ENCODE measurements at places on chromosomes 7 and 10. TPM values are rescaled to one million over a fixed set of nuclear protein-coding genes. Genes with fewer than 3 reads are reported as not detected.

The ENKUR gene
- not detected for total RNA-seq

The HGF gene
- total RNA-seq, result not detected

DNA sequence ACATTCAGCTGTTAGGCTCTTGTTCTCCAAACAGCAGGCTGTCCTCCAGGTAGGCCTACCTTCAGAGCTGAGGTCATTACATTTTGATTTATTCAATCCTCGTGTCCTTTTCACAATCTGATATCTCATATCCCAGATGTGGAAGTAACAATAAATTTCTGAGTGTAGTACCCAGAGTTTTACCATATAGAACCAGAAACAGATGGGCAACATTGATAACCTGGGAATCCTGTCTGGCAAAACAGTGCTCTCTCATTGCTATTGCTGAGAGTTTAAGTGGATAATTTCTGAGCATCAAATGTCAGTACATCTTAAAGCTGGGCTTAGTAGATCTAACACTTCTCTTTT is 1007.8 kb downstream of the REEP3 start:
- no peak overlapping the region for H3K27ac ChIP-seq
- no peaks in the 10 kb centered on the region for H3K36me3 ChIP-seq
- H3K4me3 ChIP-seq, result no peak overlapping the region
- no peak for DNase-seq

GRCh38 chr7:157047148-157047547 is 36.7 kb upstream of the MNX1 start:
- H3K4me3 ChIP-seq, result no peak overlapping the region
- H3K27ac ChIP-seq, result no peak overlapping the region
- no peaks in the 10 kb centered on the region for H3K4me1 ChIP-seq
- no peak for DNase-seq
- peaks cover 14% of the 10 kb centered on the region for H3K27me3 ChIP-seq

DNA sequence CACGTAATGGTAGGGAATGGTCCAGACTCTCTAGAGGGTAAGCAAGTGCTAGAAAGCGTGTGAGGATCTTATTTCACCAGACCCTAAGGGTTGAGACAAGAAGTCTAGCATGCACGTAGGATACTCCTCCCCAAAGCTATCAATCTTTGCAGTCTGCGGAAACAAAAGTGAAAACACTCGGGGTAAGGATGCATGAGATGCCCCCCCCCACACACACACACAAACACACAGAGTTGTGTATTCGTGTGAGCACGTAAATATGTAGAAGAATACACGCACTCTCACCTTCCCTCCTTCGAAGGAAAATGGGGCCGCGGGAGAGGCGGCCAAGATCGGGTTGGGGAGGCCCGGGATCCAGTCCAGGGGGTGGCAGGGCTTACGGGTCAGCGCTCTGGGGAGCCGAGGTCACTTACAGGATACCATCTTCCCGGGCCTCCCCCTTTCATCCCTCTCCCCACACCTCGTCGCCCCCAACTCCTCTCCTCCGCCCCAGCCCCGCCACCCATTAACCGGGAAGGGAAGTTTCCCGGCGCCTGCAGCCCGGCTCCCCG is 455 bp downstream of the CUL2 start:
- DNase-seq, result no peak

GRCh38 chr10:133299224-133299623 is 9.4 kb downstream of the TUBGCP2 start:
- no peak overlapping the region for H3K27ac ChIP-seq
- no peak for DNase-seq
- H3K36me3 ChIP-seq, result peaks cover 11% of the 10 kb centered on the region
- no peak overlapping the region for H3K4me3 ChIP-seq
- no peaks in the 10 kb centered on the region for H3K27me3 ChIP-seq

DNA sequence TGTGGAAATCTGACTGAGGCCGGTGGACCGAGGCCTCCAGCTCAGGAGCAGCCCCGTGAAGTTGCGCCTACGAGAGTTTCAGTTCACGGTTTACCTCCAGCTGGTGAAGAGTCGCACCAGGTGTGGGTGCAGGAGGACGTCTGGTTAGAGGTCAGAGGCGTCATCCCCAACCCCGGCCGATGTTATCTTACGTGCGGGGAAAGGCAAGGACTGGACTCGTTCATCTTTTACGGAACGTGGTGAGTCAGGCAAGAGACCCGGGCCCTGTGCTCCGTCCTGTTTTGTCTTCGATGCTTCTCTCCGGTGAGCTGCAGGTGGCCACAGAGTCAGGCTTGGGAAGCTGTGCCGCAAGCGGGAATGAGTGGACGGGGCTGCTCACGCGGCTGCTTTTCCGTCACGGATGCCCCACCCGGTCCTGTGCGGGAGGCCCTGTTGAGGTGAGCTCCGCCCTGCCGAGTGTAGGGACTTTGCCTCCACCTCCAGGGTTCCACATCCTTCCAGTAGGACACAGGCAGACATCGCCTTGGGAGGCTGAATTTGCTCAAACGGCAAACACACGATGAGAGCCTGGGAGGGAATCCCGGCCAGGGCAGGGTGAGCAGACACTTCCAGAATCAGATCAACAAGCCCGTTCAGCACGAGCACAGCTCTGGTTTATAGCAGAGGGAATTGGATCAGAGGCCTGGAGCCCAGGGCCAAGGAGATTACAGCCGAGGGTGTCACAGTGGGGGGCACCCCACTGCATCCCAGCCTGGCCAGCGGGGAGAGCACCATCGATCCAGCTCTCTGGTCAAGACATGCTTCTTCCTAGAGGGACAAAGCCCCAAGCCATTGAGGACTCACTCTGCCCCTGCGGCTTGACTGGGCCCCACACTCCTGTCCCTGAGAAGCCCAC is 50.1 kb upstream of the INPP5A start:
- no peak overlapping the region for H3K4me3 ChIP-seq
- H3K27ac ChIP-seq, result no peak overlapping the region
- peaks cover under 1% of the 10 kb centered on the region for H3K27me3 ChIP-seq
- H3K36me3 ChIP-seq, result no peaks in the 10 kb centered on the region
- H3K4me1 ChIP-seq, result peaks cover 4% of the 10 kb centered on the region
- DNase-seq, result no peak

DNA sequence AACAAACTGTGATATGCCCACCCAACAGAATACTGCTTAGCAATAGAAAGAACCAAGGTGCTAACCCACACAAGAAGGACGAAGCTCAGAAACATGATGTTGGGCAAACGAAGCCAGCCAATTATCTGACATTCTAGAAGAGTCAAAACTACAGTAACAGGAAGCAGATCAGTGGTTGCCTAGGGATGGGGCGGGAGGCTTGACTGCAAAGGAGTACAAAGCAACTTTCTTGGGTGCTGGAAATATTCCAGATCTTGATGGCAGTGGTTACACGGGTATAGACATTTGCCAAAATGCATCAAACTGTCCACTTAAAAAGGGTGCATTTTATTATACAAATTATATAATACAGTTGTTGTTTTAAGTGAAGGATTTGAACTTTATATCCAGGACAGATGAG is 41.1 kb upstream of the RET start:
- DNase-seq, result no peak
- H3K27me3 ChIP-seq, result peaks cover 11% of the 10 kb centered on the region
- no peaks in the 10 kb centered on the region for H3K4me1 ChIP-seq
- no peak overlapping the region for H3K27ac ChIP-seq

DNA sequence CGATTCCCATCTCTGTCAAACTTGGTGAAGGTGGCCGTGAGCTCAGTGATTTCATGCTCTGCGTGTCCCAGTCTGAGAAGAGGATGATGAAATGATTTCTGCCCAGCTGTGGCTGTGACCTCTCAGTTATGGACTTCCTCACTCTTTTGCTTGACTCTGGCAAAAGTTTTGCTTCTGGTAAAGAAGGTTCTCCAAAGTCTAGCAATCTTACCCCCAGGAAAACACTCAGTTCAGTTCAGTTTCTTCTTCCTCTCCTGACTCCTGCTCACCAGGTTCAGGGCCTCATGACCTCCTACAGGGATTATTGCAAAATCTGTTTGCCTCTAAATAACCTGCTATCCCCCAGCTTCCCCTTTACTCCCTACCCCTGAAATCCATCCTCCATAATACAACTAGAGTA is 4.9 kb upstream of the BLOC1S2 start:
- no peak for DNase-seq
- H3K27me3 ChIP-seq, result peaks cover 20% of the 10 kb centered on the region
- H3K36me3 ChIP-seq, result peaks cover 1% of the 10 kb centered on the region
- H3K4me1 ChIP-seq, result peaks cover 11% of the 10 kb centered on the region

Data from natural killer cell treated with Interleukin-12 subunit alpha and Interleukin-12 subunit beta and Interleukin-15 and Interleukin-18, amount 100 ng/mL, for 72 hours (primary cell).